Activated naive CD4-positive, alpha-beta T cell treated with anti-CD3 and anti-CD28 coated beads, Interleukin-2, amount 10 ng/mL, durations not matched to agents 7 days and 5 days (primary cell): ENCODE measurements at places on chromosomes 6 and 20.

- no peak for DNase-seq
These were observed 85.2 kb downstream of the KIF16B start for GRCh38 chr20:16488086-16488485.

GRCh38 chr20:58374906-58375758 is 13.9 kb upstream of the VAPB start:
- DNase-seq = no peak

- no peak for DNase-seq
These were observed 9.6 kb downstream of the MAN1A1 start for GRCh38 chr6:119339941-119340456.

DNA sequence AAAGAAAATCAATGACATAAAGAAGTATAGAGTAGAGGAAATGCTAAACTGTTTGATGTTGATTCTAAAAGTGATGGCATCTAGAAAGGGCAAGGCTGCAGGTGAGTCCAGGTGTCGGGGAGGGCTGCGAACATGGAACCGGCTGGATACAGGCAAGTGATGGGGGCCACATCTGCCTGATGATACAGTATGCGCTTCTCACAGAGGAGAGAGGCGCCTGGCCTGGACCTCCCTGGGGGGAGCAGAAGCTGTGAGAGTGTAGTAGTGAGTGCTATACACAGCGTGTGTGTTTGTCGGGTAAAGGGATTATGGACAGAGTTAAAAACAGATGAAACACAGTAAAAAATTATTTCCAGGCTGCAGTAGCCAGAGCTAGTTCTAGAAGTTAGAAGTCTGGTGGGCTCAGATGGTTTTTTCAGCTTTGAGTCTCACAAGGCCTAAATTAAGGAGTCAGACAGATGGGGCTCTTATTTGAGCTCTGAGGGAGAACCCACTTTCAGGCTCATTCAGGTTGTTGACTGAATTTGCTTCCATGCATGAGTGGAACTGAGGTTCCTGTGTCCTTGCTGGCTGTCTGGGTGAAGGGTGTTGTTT is 195.8 kb upstream of the ARG1 start:
- no peak for DNase-seq

GRCh38 chr6:16657768-16658167 is 103.5 kb downstream of the ATXN1 start:
- no peak for DNase-seq
